Activated naive CD4-positive, alpha-beta T cell (primary cell): ENCODE measurements at places on chromosomes 12 and 14.

- no peak for DNase-seq
Measured at GRCh38 chr14:41457393-41457792, 149.3 kb upstream of the LRFN5 start.

GRCh38 chr12:31819427-31819826 is 90.6 kb upstream of the AMN1 start:
- DNase-seq: no peak

GRCh38 chr14:71563492-71564153 is 368.6 kb upstream of the RGS6 start:
- no peak for DNase-seq

DNA sequence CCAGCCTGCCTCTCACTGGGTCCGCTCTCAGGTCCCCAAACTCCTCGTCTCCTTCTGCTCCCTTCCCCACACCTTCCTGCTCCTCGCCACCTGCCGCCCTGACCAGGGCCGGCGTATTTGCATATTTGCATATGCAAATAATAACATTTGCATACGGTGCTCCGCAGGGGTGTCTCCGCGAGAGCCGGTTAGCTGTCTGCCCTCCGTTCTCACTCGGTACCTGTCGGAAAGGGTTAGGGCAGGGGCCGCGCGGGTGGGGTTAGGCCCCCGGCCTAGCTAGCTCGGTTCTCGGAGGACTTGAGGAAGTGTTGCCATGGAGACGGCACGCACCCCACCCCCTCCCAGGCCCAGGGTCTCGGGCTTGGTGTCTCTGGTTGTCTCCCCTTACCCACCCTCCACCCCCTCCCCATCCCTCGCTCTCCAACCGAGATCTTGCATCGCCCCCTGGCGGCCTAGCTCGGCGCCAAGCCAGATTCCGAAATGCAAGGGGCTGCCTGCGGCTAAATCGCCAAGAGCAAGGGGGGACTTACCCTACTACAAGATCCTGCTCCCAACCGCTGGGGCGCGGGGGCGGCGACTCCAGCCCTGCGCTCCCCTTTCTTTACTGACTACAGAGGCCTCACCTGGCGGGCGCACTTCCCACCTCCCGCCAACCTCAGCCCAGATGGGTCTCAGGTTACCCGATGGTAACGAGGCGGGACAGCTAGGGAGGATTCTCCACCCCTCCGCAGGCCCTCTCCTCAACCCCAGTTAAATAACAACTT is 8.1 kb downstream of the STAC3 start:
- no peak for DNase-seq

DNA sequence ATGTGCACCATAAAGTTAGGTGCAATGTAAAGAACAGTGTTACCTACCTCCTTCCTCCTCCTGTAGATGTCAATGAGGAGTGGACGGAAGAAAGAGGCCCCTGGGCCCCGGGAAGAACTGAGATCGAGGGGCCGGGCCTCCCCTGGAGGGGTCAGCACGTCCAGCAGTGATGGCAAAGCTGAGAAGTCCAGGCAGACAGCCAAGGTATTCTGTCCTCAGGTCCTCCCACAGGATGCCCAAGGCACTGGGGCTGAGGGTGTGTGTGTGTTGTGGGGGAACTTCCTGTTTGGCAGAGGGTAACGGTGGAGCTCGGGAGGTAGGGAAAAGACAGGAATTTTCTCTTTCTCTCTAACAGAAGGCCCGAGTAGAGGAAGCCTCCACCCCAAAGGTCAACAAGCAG is 6.4 kb downstream of the ATN1 start:
- no peak for DNase-seq

DNA sequence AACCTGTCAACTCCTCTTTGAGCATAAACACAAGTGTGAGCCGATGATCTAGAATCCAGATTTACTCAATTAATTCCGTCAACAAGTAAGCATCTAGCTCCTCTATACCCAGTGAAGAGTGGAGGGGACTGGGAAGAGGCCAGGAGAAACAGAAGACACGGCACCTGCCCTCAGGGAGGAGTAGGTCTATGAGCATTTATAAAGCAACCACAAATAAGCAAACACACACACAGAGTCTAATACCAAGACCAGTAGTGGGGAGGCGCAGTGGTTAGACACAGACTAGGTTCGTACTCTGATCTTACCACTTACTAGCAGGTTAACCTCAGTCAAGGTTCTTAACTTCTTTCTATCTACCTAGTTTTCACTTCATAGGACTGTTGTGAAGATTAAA is 5.9 kb upstream of the FOXN3 start:
- no peak for DNase-seq

- no peak for DNase-seq
Measured at GRCh38 chr14:100440758-100441203, 117.6 kb downstream of the SLC25A47 start.

DNA sequence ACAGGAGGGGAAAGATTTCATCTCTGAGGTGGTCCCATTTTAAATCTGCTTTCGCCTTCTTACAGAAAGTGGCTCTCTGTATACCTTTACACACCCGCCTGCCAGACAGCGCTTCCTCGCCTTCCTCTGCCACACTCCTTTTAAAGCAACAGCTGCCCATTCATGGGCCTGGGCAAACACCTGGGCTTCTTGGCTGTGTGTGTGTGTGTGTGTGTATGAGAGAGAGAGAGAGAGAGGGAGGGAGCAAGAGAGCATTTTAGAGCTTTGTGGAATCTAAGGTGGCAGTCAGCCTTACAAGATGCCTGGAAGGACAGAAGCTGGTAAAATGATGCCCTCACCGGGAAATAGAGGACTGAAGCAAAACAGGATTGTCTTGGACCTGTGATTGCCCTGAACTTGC is 20.0 kb downstream of the PTHLH start:
- DNase-seq: no peak

- no peak for DNase-seq
Measured at GRCh38 chr14:71321574-71322315, 414.5 kb downstream of the PCNX1 start.

GRCh38 chr12:93191956-93192355 is 185.8 kb upstream of the NUDT4 start:
- no peak for DNase-seq

DNA sequence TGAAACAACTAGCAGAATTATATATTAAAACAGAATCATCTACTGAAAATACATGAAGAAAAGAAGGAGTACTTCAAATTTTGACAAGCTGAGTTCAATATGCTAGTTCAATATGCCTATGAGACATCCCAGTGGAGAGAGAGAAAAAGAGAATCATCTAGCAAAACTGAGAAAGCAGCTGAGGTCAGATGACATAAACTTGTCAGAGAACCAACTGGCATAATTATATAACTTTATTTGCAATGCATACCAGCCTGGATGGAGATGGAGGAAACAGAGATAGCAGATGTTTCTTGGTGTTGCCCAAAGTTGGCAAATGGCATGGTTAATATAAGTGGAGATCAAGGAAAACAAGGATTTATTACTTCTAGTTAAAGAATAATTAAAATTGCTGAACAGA is 148.7 kb upstream of the PDZRN4 start:
- DNase-seq: no peak
